Calu3 (cell line): ENCODE measurements at places on chromosomes 13 and 19.

DNA sequence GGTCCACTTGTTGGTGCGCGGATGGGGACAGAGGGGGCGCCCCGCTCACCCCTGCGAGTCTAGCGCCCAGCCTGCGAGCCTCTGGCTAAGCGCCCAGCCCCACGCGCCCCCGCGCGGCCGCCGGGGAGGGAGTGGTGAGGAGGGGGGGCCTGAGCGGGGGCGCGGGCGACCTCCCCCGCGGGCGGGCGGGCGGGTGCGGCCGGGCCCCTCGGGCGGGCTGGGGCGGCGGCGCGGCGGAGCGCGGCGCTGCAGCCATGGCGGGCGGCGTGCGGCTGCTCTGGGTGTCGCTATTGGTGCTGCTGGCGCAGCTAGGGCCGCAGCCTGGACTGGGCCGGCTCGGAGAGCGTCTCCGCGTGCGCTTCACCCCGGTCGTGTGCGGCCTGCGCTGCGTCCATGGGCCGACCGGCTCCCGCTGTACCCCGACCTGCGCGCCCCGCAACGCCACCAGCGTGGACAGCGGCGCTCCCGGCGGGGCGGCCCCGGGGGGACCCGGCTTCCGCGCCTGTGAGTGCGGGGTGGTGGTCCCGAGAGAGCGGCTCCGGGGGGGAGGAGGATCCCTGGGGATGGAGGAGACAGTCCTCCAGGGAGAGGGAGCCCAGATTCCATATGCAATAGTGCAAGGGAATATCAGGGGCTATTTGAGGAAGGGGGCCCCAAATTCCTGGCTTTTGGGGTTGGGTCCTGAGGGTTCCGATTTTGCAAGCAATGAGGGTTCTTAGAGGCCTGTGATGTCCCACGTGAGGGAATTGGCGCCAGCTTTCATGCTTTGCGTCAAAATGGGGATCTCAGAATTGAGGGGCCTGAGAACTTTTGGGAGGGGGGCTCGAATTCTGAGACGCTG lies at the start of gene LTBP4:
Gene LTBP4, plus strand, starts transcription at position 236 of the 841 bp plus-strand sequence. Its CDS starts 19 bp downstream, at position 255.
- peak; percentile 48 for DNase-seq

DNA sequence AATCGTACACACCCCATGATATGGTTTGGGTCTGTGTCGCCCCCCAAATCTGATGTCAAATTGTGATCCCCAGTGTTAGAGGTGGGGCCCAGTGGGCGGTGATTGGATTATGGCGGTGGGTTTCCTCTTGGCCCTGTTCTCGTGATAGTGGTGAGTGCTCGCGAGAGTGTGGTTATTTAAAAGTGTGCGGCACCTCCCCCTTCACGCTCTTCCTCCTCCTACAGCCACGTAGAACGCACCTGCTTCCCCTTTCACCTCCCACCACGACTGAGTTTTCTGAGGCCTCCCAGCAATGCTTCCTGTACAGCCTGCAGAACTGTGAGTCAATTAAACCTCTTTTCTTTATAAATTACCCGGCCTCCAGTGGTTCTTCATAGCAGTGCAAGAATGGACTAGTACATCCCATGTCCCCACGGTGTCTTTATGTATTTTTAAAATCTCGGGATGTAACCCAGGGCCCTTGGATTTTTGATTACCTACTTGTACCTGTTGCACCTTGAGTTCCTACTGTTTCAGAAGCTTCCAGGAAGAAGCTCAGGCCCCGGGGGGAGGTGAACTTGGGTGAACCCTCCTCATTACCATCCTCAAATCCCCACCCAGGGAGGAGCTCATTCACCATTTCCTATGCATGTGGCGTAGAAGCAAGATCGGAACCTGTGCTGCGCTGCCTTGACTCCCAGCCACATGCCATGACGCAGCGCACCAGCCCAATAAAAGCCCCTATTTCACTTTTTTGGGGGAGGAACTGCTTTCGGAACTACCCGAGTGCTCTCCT lies 52.4 kb downstream of the TEX29 start:
- DNase-seq = no peak

DNA sequence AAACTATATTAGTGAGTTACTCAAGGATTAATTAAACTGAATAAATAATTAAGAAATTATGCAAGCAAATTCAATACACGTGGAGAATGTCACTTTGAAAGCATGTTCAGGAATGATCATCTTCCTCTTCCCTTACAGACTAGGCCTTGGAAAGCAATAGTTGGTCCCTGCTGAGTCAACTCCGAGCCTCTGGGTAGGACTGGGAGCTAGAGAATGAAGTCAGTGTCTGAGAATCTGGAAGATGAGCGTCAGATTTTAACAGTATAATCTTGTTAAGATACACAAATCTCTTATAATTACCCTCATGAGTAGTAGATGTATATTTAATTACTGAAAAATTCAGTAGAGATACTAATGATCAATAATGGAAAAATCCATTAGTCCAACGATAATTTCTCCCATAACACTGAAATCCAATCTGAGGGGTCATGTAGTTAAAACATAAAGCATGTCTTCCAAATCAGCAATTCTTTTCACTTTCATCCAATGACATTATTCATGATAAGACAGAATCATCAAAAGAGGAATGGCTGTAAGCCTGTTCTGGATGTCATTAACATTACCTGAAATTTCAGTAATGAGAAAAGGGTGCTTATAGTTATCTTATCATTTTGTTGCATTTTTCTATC lies 423.0 kb downstream of the DCT start:
- no peak for DNase-seq

DNA sequence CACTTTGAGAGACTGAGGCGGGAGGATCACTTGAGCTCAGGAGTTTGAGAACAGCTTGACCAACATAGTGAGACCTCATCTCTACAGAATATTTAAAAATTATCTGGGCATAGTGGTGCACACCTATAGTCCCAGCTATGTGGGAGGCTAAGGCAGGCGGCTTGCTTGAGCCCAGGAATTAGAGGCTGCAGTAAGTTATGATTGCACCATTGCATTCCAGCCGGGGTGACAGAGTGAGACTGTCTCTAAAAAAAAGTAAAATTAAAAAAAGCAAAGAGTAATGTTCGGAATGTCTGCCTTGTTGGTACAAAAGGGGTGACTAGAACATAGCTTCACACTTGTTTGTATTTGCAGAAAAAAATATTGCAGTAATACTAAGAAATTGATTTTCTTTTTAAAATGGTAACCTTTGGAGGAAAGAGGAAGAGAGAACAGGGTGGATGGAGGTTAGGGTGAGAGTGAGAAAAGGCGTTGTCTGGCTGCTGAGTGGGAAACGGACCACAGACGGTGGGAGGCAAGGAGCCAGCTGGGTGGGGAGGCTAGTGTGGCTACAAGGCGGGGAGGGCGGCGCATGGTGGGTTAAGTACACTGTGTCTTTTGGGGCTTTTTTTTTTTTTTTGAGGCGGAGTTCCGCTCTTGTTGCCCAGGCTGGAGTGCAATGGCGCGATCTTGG lies 10.2 kb downstream of the PPP1R14A start:
- DNase-seq = no peak
